ENCODE measurements at places on chromosomes 4 and X.
A peak's percentile ranks its signal among the peaks of the same experiment; 100 is the strongest.

- H3K27me3 ChIP-seq, result no peaks in the 10 kb centered on the region
- H3K27ac ChIP-seq, result no peak overlapping the region
- no peak overlapping the region for H3K4me3 ChIP-seq
- no peaks in the 10 kb centered on the region for H3K36me3 ChIP-seq
- H3K4me1 ChIP-seq, result no peaks in the 10 kb centered on the region
- DNase-seq, result no peak
Measured at GRCh38 chr4:181685911-181686310, 557.3 kb upstream of the TENM3 start.

DNA sequence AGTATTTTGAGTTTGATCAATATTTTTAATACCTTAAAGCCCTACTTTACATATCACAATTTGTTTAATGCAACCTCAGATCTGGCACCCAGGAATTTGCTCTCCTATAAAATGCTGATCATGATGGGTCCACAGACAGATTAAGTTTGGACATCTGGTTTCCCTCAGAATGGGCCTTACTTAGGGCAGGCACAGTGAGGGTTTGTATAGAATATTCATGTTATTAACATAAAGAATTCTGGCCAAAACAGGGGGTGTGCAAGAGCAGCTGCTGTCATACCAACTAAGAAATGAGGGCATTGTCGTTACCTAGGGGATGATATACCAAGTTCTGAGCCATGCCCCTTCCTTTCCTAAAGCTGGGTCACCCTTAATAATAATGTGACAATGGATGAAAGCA lies 37.5 kb upstream of the CENPU start:
- no peak overlapping the region for H3K4me3 ChIP-seq
- H3K36me3 ChIP-seq, result no peaks in the 10 kb centered on the region
- no peak for DNase-seq
- H3K27ac ChIP-seq, result no peak overlapping the region
- H3K27me3 ChIP-seq, result no peaks in the 10 kb centered on the region

DNA sequence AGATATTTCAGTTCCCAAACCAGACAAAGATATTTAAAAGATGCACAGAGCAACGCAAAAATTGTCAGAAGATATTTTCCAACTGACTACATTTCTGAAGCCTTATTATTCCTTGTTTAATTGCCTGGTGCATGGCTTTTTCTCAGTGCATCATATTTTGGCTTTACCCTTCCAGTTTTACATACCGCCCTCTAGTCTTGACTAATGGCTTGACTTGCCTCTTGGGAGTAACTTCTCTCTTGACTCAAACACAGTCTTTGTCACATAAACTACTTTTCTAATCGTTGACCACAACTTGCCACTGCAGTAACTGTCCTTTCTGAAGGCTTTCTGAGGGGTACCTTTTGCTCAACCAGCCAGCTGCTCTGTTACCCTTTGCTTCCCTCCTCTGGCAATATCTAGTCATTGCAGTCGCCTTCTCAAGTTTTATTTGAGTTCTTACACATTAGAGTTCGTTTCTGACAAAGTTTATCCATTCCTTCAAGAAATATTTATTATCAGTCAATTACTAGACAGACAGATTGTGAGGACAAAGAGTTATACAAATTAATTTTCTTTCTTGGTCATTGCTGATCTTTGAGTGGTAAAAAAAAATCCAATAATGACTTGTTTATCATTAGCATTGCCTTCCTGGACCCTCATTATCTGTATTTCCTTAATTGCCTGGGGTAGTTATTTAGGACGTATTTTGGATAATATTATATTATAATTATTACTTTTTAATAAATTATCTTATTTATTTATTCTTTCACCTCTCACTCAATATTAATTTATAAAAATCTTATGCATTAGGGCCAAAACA lies 506.9 kb upstream of the PCDH10 start:
- no peaks in the 10 kb centered on the region for H3K36me3 ChIP-seq
- H3K4me1 ChIP-seq, result no peaks in the 10 kb centered on the region
- H3K4me3 ChIP-seq, result no peak overlapping the region
- DNase-seq, result peak; percentile 86
- H3K27me3 ChIP-seq, result no peaks in the 10 kb centered on the region

GRCh38 chr4:161519611-161520010 lies 644.2 kb downstream of the FSTL5 start:
- no peak overlapping the region for H3K27ac ChIP-seq
- H3K4me1 ChIP-seq, result no peaks in the 10 kb centered on the region
- no peak overlapping the region for H3K4me3 ChIP-seq

DNA sequence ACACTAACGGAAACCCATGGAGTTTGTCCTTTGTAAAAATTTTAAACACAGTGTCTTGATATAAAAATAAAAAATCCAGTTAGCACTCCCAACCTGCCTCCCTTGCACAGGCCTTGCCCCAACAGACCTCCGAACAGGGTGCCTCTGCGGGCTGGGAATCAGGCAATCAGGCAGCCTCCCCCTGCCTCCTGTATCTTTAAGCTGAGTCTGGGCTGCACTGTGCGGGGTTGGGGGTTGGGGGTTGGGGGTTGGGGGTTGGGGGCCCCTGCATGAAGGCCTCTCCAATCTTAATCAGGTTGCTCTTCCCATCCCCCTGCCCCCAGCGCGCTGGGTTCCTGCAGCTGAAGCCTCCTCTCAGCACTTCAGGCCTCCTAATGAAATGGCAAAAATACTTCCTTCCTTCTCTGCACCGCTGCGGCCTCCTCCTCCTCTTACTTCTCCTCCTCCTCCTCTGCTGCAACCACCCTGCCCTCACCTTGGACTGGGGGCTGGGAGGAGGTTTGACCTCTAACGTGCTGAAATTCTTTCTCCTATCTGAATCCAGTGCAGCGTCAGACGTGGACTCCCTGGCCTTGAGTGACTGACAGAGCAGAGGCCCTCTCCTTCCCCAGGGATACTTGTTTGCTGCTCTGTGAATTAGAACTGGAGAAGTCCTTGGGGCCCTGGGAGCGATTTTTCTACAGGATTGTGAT lies 26.6 kb downstream of the NLGN3 start:
- no peaks in the 10 kb centered on the region for H3K4me1 ChIP-seq
- H3K36me3 ChIP-seq, result peaks cover 3% of the 10 kb centered on the region
- no peak for DNase-seq
- H3K27ac ChIP-seq, result no peak overlapping the region
- no peak overlapping the region for H3K4me3 ChIP-seq
- no peaks in the 10 kb centered on the region for H3K27me3 ChIP-seq

DNA sequence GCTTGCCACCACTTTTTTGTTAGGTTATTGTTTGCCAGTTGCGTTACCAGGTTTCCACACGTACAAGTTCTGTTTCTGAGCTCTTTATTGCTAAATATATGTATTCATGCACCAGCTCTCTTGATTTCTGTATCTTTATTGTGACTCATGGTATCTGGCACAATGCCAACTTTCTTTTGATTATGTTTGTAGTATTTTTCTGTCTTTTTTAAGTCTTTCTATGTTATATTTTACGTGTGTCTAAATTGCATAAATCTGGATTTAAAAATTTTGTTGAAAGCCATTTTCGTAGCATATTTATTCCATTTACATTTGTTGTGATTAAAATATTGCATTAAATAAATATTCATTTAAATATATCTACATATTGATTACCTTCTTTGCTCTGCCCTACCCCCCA lies 73.8 kb downstream of the KDM6A start:
- H3K27me3 ChIP-seq, result no peaks in the 10 kb centered on the region
- peaks cover 15% of the 10 kb centered on the region for H3K4me1 ChIP-seq
- no peaks in the 10 kb centered on the region for H3K36me3 ChIP-seq
- DNase-seq, result no peak
- no peak overlapping the region for H3K4me3 ChIP-seq
- H3K27ac ChIP-seq, result no peak overlapping the region

- H3K27ac ChIP-seq, result no peak overlapping the region
- H3K4me1 ChIP-seq, result no peaks in the 10 kb centered on the region
- H3K36me3 ChIP-seq, result no peaks in the 10 kb centered on the region
Measured at GRCh38 chrX:40844471-40844870, 109.1 kb upstream of the MED14 start.

- no peaks in the 10 kb centered on the region for H3K27me3 ChIP-seq
- no peaks in the 10 kb centered on the region for H3K36me3 ChIP-seq
- peaks cover 7% of the 10 kb centered on the region for H3K4me1 ChIP-seq
- no peak overlapping the region for H3K4me3 ChIP-seq
- no peak overlapping the region for H3K27ac ChIP-seq
Measured at GRCh38 chrX:150201391-150201790, 161.7 kb upstream of the MAMLD1 start.

DNA sequence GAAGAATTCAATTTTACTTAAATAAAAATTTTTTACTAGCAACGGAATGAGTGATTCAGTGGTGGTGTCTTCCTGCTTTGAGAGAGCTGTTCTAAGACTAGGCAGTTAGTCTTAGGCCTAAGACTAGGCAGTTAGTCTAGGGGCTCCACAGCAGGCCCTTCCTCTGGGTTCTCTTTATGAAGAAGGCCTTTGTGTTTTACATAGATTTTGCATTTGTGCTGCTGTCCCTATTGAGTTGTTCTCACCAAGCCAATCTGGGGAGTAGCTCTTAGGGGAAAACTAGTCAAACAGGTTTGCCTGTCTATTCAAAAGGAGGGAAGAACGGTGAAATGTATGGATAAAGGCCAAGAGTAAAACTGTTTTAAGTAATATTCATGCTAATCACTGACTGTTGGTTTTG lies 7.6 kb downstream of the UGT8 start:
- no peaks in the 10 kb centered on the region for H3K36me3 ChIP-seq
- no peak for DNase-seq
- no peaks in the 10 kb centered on the region for H3K27me3 ChIP-seq
- H3K4me1 ChIP-seq, result peaks cover 12% of the 10 kb centered on the region
- H3K27ac ChIP-seq, result no peak overlapping the region

GRCh38 chr4:77510367-77510766 lies 95.3 kb upstream of the CXCL13 start:
- no peak overlapping the region for H3K4me3 ChIP-seq
- H3K27me3 ChIP-seq, result no peaks in the 10 kb centered on the region
- H3K36me3 ChIP-seq, result no peaks in the 10 kb centered on the region
- H3K27ac ChIP-seq, result no peak overlapping the region

GRCh38 chrX:28582511-28582910 lies 4.7 kb upstream of the IL1RAPL1 start:
- no peaks in the 10 kb centered on the region for H3K36me3 ChIP-seq
- no peaks in the 10 kb centered on the region for H3K27me3 ChIP-seq
- H3K4me3 ChIP-seq, result no peak overlapping the region
- DNase-seq, result no peak
- no peaks in the 10 kb centered on the region for H3K4me1 ChIP-seq

DNA sequence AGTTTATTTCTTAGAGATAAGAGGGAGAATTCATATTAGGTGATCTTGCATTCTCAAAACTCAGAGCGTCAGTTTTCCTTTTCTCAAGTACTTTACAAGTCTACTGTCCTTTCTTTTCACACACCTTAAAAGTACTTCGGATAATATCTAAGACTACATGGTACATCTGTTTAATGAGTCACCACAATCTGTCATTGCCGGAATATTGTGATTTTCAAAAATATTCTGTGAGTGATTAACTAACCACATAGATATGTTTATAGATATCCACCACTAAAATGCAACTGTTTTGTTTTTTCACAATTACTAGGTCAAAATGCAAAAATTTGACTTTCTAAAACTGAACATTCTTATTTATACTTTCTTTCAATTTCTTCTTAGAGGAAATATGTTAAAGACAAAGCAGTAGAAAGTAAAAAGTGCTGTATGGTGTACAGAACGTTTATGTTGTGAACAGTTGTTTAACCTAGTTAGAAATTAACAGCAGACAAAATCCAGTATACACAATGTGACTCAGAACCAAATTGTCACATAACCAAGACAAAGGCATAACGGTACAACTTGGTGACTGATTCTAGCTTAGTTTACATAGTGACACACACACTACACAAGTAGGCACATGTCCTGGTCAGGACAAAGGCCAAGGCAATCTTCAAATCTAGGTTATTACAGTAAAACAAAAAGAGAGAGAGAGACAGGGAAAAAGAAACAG lies 482.9 kb downstream of the NAF1 start:
- no peaks in the 10 kb centered on the region for H3K36me3 ChIP-seq
- H3K4me3 ChIP-seq, result no peak overlapping the region
- no peak overlapping the region for H3K27ac ChIP-seq
- H3K4me1 ChIP-seq, result no peaks in the 10 kb centered on the region
- no peaks in the 10 kb centered on the region for H3K27me3 ChIP-seq
- DNase-seq, result no peak

GRCh38 chr4:25928379-25929297 lies 14.6 kb downstream of the SMIM20 start:
- H3K4me3 ChIP-seq, result no peak overlapping the region
- DNase-seq, result no peak
- peaks cover 15% of the 10 kb centered on the region for H3K4me1 ChIP-seq
- no peak overlapping the region for H3K27ac ChIP-seq
- no peaks in the 10 kb centered on the region for H3K36me3 ChIP-seq
